Globus pallidus (tissue), 1 donor: ENCODE measurements at places on chromosomes 2 and 18.

DNA sequence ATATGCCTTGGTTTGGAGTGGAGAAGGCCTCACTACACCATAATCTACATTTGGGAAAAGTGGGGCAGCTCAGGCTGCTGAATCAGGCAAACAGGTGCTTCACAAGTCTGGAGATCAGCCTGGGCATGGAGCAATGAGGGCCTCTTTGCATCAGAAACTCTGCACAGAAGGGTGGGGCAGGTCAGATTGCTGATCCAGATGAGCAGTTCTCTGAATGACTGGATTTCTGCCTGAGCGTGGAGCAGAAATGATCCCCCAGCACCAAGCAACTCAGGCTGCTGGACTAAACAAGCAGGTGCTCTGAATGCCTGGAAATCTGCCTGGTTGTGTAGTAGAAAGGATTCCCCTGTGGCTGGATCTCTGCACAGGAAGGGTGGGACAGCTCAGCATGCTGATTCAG, 605.3 kb upstream of the ZNF804A start:
- no peak for DNase-seq

GRCh38 chr2:122999258-122999657, 1025.8 kb upstream of the CNTNAP5 start:
- no peak for DNase-seq

DNA sequence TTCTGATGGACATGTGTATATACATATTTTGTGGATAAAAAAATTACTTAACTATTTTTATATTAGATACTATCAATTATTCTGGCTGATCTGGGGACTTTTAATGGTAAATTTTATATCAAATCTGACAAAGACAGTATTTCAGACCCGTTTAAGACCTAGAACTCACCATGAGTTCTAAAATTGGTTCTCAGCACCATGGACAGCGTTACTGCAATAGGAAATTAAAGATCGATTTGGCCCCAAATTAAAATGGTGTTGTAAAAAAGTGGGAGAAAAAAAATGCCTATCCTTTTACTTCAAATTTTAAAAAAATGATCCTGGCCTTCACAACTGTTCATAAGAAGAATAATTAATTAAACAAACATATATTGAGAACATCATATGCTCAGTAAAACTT, 919 bp upstream of the SCN2A start:
- DNase-seq: no peak

DNA sequence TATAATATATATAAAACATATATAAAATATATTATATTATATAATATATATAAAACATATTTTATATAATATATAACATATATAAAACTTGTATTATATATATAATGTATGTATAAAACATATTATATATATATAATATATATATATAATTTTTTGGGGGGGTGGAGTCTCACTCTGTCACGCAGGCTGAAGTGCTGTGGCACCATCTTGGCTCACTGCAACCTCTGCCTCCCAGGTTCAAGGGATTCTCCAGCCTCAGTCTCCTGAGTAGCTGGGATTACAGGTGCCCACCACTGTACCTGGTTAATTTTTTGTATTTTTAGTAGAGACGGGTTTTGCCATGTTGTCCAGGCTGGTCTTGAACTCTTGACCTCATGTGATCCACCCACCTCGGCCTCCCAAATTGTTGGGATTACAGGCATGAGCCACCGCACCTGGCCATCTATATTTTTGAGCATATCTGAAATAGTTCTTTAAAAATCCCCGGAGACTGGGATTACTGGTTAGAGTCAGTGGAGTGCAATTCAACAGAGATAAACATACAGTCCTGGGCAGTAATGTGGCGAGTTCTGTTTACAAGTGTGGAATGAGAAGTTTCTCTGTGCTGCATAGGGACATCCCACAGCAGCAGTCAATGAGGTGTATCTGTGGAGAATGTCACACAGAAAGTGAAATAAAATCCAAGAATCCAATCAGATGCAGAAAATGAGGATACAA, 208.4 kb downstream of the MYCN start:
- no peak for DNase-seq

- no peak for DNase-seq
These were observed 47.7 kb upstream of the NR4A2 start for GRCh38 chr2:156380117-156380645.

GRCh38 chr2:113150258-113150601, 22.8 kb downstream of the IL1RN start:
- no peak for DNase-seq

GRCh38 chr2:176089843-176090395, 2.6 kb upstream of the HOXD13 start:
- DNase-seq: no peak

GRCh38 chr2:233178994-233179847, 72.3 kb upstream of the ATG16L1 start:
- no peak for DNase-seq

GRCh38 chr2:138237667-138238384, 263.7 kb upstream of the SPOPL start:
- DNase-seq: no peak
